NCI-H1105 (cell line): ENCODE measurements at places on chromosomes 5 and 9.

DNA sequence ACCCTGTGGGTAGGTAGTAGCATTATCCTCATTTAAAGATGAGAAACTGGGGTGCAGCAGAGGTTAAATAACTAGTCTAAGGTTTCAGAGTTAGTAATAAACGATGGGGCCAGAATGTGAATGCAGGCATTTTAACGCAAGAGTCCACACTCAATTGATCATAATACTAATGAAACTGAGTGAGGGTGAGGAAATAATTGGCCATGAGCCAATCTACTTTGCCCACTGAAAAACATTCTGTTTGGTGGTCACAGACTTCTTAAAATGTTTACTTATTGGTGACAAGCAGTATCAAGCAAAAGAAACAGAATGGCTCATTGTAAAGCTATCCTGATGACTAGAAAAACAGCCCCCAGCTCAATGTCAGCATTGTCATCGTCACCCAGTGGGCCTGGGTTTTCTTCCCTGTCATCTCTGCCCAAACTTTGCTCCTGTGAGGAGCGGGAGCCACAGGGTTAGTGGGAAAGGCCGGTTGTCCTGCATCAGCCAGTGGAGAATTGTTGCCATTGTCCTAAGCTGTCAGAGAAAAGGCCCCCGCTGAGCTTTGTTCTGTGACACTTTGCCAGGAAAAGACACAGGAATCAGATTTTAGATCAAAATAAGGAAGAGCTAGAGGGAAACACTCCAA is 77.3 kb upstream of the MAN2A1 start:
- no peak for DNase-seq

DNA sequence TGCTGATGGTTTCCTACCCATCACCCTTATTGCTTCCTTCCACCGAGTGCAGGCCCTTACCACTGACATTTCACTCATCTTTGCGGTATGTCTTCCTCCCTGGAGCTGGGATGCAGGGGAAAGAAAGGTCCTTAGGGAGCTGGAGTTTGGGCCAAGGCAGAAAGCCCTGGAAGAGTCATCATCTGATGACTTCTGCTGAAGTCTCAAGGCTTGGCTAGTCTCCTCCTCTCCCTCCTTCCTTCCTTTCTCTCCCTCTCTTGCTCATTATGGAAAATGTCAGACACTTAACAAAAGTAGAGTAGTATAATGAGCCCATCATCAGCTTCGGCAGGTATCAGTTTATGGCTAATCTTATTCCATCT is 40.0 kb downstream of the LARP1 start:
- no peak for DNase-seq

- no peak for DNase-seq
Observed at GRCh38 chr9:79164406-79164805, 407.4 kb upstream of the TLE4 start.

DNA sequence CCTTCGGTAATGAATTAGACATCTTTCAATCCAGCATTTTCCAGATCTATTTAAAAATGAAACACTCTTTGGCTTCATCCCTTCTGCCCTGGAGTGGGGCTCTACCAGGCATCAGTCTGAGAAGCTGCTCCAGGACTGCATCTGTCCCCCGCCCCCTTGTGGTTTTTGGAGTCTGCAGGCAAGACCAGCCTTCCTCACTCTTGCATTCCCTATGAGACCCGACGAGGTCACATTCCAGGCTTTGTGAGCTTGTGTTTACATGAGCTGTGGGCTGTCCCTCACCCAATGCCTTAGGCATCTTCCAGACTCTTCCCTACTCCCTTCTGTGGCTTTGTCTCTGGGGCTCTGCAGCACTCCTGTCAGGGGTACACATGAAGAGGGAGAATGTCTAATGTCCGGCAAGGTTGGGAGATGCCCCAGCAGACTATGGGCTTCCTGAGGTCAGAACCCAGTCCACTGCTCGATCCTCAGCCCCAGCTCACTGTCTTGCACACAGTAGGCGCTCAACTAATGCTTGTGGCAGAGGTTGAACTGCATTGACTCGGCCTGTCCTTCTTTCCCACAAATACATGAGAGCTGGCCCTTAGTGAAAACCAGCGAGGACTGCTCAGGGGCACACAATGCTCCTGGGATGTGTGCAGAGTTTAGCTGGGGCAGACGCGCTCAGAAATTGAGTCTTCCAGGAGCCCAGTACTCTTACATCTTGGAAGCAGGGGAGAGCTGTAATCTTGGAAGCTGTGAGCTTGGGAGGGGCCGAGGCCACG is 11.7 kb upstream of the GADD45G start:
- no peak for DNase-seq

- DNase-seq = no peak
Observed at GRCh38 chr5:75566710-75567309, 44.4 kb upstream of the ANKDD1B start.

DNA sequence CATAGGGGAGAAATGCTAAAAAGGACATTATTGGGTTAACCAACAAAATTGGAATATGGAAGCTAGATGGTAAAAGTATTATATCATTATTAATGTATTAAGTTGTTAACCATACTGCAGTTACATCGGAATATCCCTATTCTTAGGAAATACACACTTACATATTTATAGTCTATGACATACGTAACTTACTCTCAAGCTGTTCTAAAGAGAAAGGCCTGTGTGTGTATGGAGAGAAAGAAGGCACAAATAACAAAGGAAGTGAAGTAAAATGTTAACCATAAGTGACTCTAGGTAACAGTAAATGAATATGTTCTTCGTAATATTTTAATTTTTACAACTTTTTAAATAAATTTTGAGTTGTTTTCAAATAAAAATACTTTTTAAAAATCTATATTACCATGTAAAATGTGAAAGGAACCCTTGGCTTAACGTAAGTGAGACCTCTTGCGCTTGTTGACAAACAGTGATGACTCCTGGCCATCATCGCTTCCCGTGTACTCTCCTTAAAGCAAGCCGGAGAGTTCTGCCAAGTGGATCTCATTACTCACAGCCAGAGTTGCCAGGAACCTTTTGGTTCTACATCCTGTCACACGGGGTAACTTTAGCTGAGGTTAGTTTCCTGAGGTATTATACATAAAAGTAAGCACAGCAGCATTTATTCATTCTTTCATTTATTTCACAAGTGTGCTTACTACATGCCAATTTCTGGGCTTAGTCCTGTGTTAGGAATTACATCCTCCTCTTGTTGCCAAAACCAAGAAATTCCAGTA is 165.4 kb downstream of the EPB41L4A start:
- no peak for DNase-seq

DNA sequence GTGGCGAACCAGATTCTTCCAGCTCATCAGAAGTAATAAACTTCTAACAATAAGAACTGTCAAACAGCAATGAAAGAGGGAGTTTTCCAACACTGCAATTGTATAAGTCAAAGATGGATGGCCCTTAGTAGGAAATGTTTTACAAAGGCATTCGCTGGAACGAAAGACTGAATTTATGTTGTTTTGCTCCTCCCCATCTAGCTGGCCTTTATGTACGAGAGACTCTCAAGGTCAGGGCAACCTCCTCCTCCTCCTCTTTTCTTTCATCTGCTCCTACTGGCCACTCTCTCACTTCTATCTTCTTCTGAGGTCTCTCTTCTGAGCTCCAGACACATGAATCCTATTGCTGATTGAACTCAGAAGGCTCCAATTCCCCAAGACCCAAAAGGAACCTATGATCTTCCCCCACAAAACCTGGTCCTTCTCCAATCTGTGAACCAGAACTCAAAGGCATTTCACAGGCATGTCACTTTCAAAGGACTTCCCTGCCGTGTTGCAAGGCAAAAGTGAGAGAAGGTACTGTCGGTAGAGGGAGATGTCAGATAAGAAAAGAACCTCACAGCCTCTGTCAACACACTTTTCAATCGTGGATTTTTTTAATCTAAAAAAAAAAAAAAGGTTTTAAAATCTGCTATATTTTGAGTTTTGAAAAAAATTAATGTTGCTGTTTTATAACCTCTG is 28.5 kb upstream of the PUM3 start:
- no peak for DNase-seq
